ENCODE measurements at places on chromosomes 12 and 14.

DNA sequence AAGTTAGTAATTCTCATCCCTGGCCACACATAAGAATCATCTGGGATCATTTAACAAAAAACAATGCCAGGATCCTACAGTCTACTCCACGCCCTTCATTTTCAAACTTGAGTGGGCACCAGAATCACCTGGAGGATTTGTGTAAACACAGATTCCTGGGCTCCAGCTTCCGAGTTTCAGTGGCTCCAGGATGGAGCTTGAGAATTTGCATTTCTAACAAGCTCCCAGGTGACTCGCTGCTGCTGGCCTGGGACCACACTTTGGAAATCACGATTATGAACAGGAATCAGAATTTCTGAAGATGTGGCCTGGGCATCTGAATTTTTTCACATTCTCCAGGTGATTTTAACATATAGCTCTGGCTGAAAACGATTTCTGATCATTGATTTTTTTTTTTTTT is 234.8 kb downstream of the CACNA1C start:
- no peak for DNase-seq

GRCh38 chr14:89912667-89913211 is 41.8 kb downstream of the EFCAB11 start:
- DNase-seq = no peak

GRCh38 chr12:51817027-51817953 is 31.2 kb downstream of the FIGNL2 start:
- DNase-seq = no peak

- no peak for DNase-seq
Measured at GRCh38 chr14:71650187-71650755, 282.0 kb upstream of the RGS6 start.

DNA sequence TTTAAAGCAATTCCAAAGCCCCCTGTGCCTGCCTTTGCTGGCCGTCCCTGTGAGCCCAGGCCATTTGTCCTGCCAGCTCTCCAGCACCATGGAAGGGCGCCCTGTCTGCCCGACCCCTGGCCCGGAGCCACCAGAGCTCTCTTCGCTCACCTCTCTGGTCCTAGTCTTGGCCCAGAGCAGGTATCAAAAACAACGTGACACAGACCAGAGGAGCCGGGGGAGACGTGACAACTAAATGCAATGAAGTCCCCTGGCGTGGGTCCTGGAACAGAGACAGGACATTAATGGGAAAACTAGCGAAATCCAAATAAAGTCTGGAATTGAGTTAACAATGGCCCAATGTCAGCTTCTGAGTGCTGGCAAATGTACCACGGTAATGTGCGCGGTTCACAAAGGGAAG is 83.2 kb upstream of the DIO3 start:
- no peak for DNase-seq

Measured in KG1 (cell line).